Hair follicle dermal papilla cell (primary cell): ENCODE measurements at places on chromosomes 5 and 9. TPM values are rescaled to one million over a fixed set of nuclear protein-coding genes. Genes with fewer than 3 reads are reported as not detected.

Gene HK3
- total RNA-seq: not detected in 2 replicates

Gene NRARP
- total RNA-seq: not detected in 2 replicates

Gene SLC46A2
- not detected in 2 replicates for total RNA-seq

Gene RAB3C
- total RNA-seq: not detected in 2 replicates

Gene PROB1
- 1.9 and 2.4 TPM in 2 replicates for total RNA-seq

Gene STPG3
- total RNA-seq: not detected in 2 replicates

Gene SHROOM1
- total RNA-seq: 12.8 and 14.7 TPM in 2 replicates

Gene BARX1
- not detected in 2 replicates for total RNA-seq

Gene UNC13B
- total RNA-seq: 29.1 and 29.2 TPM in 2 replicates

Gene CLIC3
- 0.32 and 2.4 TPM in 2 replicates for total RNA-seq

Gene NOXA1
- 0.49 and 0.65 TPM in 2 replicates for total RNA-seq

Gene PDLIM4
- total RNA-seq: 65.0 and 78.2 TPM in 2 replicates

Gene F2RL1
- 2.6 and 3.9 TPM in 2 replicates for total RNA-seq

Gene PSAT1
- 116 and 127 TPM in 2 replicates for total RNA-seq

Gene FSD1L
- total RNA-seq: 7.5 and 8.0 TPM in 2 replicates

Gene PCDHA1
- under 0.01 TPM in 1 of 2 replicates, not detected in the other for total RNA-seq

Gene COL27A1
- total RNA-seq: 50.0 and 62.6 TPM in 2 replicates

Gene C5orf58
- total RNA-seq: not detected in 2 replicates

Gene TMEM215
- not detected in 2 replicates for total RNA-seq

Gene TSSK1B
- 0.36 and 0.49 TPM in 2 replicates for total RNA-seq

Gene GM2A
- total RNA-seq: 28.2 and 28.3 TPM in 2 replicates

Gene MZB1
- 0.16 TPM in 1 of 2 replicates, not detected in the other for total RNA-seq

Gene KCNN2
- total RNA-seq: under 0.01 TPM in 1 of 2 replicates, not detected in the other

Gene CREB3
- 61.7 and 78.1 TPM in 2 replicates for total RNA-seq

Gene FGFR4
- 0.81 and 1.3 TPM in 2 replicates for total RNA-seq

Gene C9orf50
- 0.61 TPM in 1 of 2 replicates, not detected in the other for total RNA-seq

Gene CMYA5
- 2.4 and 2.8 TPM in 2 replicates for total RNA-seq

Gene PCDHB7
- total RNA-seq: 1.1 and 2.1 TPM in 2 replicates

Gene UBAC1
- total RNA-seq: 23.2 and 23.8 TPM in 2 replicates

Gene DNAJA1
- total RNA-seq: 64.4 and 67.5 TPM in 2 replicates

Gene CDH12
- total RNA-seq: 0.12 and 0.16 TPM in 2 replicates

Gene PTAR1
- 84.5 and 105 TPM in 2 replicates for total RNA-seq

Gene KIF12
- under 0.01 and 0.12 TPM in 2 replicates for total RNA-seq

Gene NEURL1B
- 0.65 and 0.97 TPM in 2 replicates for total RNA-seq

Gene POU5F2
- total RNA-seq: 1.7 and 2.6 TPM in 2 replicates

Gene TCF7
- total RNA-seq: 0.85 and 1.6 TPM in 2 replicates

Gene TICAM2
- total RNA-seq: 11.0 and 11.5 TPM in 2 replicates

Gene AMACR
- total RNA-seq: 19.8 and 21.1 TPM in 2 replicates

Gene MEGF10
- 6.8 and 14.4 TPM in 2 replicates for total RNA-seq

Gene SPINK4
- total RNA-seq: not detected in 2 replicates
